Ovary (tissue), 10 donors: ENCODE measurements at places on chromosomes 3 and 15. TPM values are rescaled to one million over a fixed set of nuclear protein-coding genes. Genes with fewer than 3 reads are reported as not detected.

SRGAP3 gene
- 2.1 TPM for polyA plus RNA-seq

KCNAB1 gene
- polyA plus RNA-seq, result 3.5 TPM

ARPIN gene
- polyA plus RNA-seq, result 17.0 TPM

MCTP2 gene
- polyA plus RNA-seq, result 2.0 TPM

SLC28A1 gene
- polyA plus RNA-seq, result not detected

DNA sequence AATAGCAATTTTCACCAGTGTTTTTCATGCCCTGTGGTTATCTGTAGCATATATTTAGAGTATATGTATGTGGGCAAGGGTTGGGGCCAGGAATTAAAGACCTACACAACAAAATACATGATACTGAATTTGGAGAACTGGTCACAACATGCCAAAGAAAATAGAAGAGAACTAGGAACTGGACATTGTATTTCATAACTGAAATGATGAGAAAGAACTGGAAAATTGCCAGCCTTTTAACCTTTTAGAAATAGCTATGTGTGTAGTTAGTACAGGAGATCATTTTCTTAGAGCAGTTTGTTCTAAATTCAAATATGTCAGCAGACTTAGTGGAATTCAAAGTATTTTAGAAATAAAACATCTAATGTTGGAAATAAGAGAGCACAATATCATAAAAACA, 227.1 kb upstream of the CGNL1 start:
- H3K27ac ChIP-seq, result no peak overlapping the region
- no peaks in the 10 kb centered on the region for H3K27me3 ChIP-seq
- H3K4me1 ChIP-seq, result peaks cover 3% of the 10 kb centered on the region
- H3K4me3 ChIP-seq, result no peak overlapping the region
- no peaks in the 10 kb centered on the region for H3K36me3 ChIP-seq

DNA sequence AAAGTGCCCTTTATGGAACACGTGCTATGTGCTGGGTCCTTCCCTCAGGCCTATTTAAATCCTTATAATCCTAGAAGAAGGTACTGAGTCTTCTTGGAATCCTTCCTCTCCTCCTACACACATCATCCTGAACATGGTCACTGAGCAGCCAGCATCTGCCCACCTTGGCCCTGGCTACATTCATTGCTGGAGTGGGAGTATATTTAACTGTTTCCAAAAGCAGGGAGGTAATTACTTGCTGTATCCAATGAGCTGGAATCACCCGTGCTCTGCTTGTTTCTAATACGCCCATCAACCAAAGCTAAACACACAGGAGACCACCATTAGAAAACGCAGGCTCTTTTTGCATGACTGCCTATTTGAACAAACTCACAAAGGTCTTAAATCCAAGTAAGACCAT, 122.2 kb downstream of the RORA start:
- H3K36me3 ChIP-seq, result no peaks in the 10 kb centered on the region
- no peak for DNase-seq
- no peaks in the 10 kb centered on the region for H3K27me3 ChIP-seq
- no peak overlapping the region for H3K4me3 ChIP-seq

DNA sequence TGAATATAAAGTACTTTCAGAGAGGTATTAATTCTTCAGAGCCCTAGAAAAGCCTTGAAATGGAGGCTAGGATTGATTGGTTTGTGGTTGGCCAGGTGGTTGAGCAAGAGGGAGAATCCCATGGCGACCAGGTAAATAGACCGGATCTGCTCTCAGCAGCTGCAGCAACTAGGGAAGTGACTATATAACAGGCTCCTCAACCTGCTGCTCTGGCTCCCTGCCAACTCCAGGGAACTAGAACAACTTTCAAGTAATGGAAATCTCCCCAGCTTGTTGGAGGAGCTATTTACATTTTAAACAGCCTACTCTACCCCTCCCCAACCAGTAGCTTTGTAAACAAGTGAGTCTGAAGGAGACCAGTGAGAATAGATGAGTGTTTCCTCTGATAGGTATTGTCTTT, 121.8 kb upstream of the CADM2 start:
- no peak overlapping the region for H3K27ac ChIP-seq
- H3K4me3 ChIP-seq, result no peak overlapping the region
- peak; percentile 15 for DNase-seq

- H3K27me3 ChIP-seq, result no peaks in the 10 kb centered on the region
- H3K4me1 ChIP-seq, result no peaks in the 10 kb centered on the region
- no peak for DNase-seq
- H3K27ac ChIP-seq, result no peak overlapping the region
- H3K36me3 ChIP-seq, result no peaks in the 10 kb centered on the region
Measured at GRCh38 chr3:173976281-173976680, 578.7 kb downstream of the NLGN1 start.

DNA sequence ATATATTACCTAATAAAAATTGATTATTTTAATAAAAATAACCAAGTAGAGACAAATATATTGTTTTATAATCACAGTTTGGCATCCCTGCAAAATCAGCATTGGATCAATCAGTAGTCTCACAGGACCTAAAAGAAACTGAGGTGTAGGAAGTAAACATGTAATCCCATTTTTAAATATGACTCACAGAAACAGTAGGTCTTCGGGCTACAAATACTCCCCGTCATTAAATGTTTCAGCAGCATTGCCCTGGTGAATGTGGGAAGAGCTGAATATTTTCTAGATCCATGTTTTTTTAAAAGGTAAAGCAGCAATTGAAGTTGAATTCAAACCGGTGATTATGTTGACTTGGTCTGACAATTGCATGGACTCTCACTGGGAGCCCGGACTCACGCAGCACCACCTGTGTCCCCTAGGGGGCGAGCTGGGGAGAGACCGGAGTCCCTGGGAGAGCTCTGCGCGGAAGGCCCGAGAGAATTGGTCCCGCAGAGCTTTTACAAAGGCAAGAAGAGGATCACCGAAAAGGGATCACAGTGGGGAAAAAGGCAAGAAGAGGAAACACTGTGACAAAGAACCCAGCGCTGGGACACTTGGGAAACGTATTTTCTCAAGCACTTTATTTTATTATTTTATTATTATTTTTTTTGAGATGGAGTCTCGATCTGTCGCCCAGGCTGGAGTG, 17.2 kb upstream of the USP3 start:
- DNase-seq, result peak; percentile 90
- H3K4me1 ChIP-seq, result peaks cover 4% of the 10 kb centered on the region
- no peak overlapping the region for H3K27ac ChIP-seq
- H3K27me3 ChIP-seq, result no peaks in the 10 kb centered on the region
- H3K4me3 ChIP-seq, result no peak overlapping the region

DNA sequence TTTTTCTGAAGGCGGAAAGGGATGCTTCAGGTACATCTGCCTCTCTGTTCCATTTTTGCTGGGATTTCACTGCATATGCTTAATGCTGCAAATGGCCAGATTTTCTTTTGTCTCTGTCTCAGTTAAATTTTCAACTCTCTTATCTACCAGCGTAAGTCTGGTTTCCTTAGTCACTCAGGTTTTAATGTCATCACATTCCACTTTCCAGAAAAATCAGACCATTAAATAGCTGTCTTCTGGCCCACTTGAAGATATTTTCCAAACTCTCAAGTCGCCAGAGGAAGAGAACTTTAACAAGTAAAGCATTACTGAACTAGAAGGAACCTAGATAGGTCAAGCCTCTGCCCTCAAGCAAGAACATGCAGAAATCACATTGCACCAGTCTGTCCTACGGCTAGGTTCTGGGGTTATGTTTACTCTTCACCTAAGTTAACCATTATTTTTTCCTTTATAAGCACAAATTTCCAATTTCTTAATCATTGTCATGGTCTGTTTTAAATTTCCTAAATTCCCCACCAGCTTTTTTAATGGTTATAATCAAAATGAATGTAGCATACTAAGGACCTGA, 26.5 kb downstream of the AVEN start:
- H3K4me1 ChIP-seq, result no peaks in the 10 kb centered on the region
- H3K27ac ChIP-seq, result no peak overlapping the region
- H3K27me3 ChIP-seq, result no peaks in the 10 kb centered on the region
- no peaks in the 10 kb centered on the region for H3K36me3 ChIP-seq

- no peak overlapping the region for H3K4me3 ChIP-seq
- H3K27ac ChIP-seq, result no peak overlapping the region
- DNase-seq, result no peak
- H3K27me3 ChIP-seq, result no peaks in the 10 kb centered on the region
Measured at GRCh38 chr15:87874896-87875711, 381.4 kb downstream of the NTRK3 start.

- no peaks in the 10 kb centered on the region for H3K27me3 ChIP-seq
- no peaks in the 10 kb centered on the region for H3K4me1 ChIP-seq
- no peak overlapping the region for H3K27ac ChIP-seq
- peak; percentile 43 for DNase-seq
Measured at GRCh38 chr3:180804916-180805315, 107.6 kb upstream of the FXR1 start.

DNA sequence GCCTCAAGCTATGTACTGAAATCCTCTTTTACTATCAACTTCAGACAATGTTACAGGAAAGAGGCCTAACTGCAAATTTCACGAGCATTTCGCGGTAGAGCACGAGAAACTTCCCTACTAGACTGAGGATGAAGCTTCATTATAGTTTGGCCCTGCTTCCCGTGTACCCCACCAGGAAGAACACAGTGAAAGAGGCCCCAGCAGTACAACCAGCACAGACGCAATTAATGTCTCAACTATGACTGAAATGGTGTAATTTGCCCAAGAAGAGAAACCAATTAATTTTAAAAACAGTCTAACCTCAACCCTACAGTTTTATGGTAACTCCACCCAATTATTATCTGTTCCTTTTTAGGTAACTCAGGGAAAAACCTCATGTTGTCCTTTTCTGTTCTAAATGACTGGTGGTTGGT, 12.1 kb downstream of the CHSY1 start:
- H3K36me3 ChIP-seq, result no peaks in the 10 kb centered on the region
- no peaks in the 10 kb centered on the region for H3K27me3 ChIP-seq
- no peak for DNase-seq
- H3K27ac ChIP-seq, result no peak overlapping the region
- no peak overlapping the region for H3K4me3 ChIP-seq
- peaks cover 36% of the 10 kb centered on the region for H3K4me1 ChIP-seq

- no peaks in the 10 kb centered on the region for H3K27me3 ChIP-seq
- no peaks in the 10 kb centered on the region for H3K36me3 ChIP-seq
- no peak overlapping the region for H3K4me3 ChIP-seq
- no peaks in the 10 kb centered on the region for H3K4me1 ChIP-seq
- DNase-seq, result no peak
Measured at GRCh38 chr15:94282269-94283250, 51.2 kb downstream of the MCTP2 start.

- no peaks in the 10 kb centered on the region for H3K4me1 ChIP-seq
- no peak overlapping the region for H3K27ac ChIP-seq
- no peaks in the 10 kb centered on the region for H3K36me3 ChIP-seq
- no peaks in the 10 kb centered on the region for H3K27me3 ChIP-seq
- no peak for DNase-seq
Measured at GRCh38 chr3:10459954-10460754, 45.2 kb downstream of the ATP2B2 start.

GRCh38 chr3:38109580-38110313, 27.2 kb downstream of the ACAA1 start:
- H3K27ac ChIP-seq, result no peak overlapping the region
- DNase-seq, result no peak
- no peaks in the 10 kb centered on the region for H3K27me3 ChIP-seq
- no peaks in the 10 kb centered on the region for H3K36me3 ChIP-seq

GRCh38 chr3:64351713-64352638, 126.7 kb upstream of the PRICKLE2 start:
- H3K27me3 ChIP-seq, result no peaks in the 10 kb centered on the region
- no peaks in the 10 kb centered on the region for H3K36me3 ChIP-seq
- no peak overlapping the region for H3K4me3 ChIP-seq
- H3K4me1 ChIP-seq, result peaks cover 9% of the 10 kb centered on the region
- no peak overlapping the region for H3K27ac ChIP-seq
